ENCODE measurements at places on chromosomes 16 and 17. TPM values are rescaled to one million over a fixed set of nuclear protein-coding genes. Genes with fewer than 3 reads are reported as not detected.

The GLYR1 gene
- total RNA-seq: 49.0 TPM

The ASB16 gene
- not detected for total RNA-seq

The DOC2A gene
- total RNA-seq: not detected

The FAM222B gene
- total RNA-seq: 5.0 TPM

The ACTG1 gene
- total RNA-seq: 9,807 TPM

The SLFN14 gene
- total RNA-seq: not detected

The PRAC1 gene
- total RNA-seq: not detected
